ENCODE measurements at places on chromosomes 5 and 9.

DNA sequence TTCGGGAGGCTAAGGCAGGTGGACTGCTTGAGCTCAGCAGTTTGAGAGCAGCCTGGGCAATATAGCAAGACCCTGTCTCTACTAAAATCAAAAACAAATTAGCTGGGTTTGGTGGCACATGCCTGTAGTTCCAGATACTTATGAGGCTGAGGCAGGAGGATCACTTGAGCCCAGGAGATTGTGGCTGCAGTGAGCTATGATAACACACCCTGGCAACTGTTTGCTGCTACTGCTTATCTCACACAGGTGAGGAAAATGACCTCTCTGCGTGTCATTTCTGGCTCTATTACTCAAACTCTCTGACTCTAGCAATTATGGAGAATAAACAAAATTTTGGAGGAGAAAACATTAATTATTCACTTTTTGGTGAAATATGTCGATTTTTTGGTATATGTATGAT, 45.3 kb upstream of the TMC1 start:
- DNase-seq, result no peak

- no peak for DNase-seq
These were observed 215.8 kb downstream of the FRMD3 start for GRCh38 chr9:83322438-83322837.

- no peak for DNase-seq
These were observed 987 bp downstream of the FBXW5 start for GRCh38 chr9:136943291-136944211.

DNA sequence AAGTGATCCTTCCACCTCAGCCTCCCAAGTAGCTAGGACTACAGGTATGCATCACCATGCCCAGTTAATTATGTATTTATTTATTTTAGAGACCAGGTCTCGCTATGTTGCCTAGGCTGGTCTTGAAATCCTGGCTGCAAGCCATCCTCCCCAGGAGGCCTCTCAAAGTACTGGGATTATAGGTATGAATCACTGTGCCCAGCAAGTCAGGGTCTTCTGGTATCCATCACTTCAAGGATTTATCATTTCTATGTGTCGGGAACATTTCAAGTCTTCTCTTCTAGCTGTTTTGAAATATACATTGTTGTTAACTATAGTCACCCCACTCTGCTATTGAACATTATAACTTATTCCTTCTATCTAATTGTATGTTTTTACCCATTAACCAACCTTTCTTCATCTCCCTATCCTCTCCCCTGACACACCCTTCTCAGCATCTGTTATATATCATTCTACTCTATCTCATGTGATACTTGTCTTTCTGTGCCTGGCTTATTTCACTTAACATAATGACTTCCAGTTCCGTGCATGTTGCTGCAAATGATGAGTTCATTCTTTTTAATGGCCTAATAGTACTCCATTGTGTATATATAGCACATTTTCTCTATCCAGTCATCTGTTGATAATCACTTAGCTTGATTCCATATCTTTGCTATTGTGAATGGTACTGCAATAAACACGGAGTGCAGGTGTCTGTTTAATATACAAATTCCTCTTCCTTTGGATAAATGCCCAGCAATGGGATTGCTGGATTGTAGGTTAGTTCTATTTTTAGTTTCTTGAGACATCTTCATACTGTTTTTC, 26.4 kb downstream of the UTP15 start:
- DNase-seq, result no peak

DNA sequence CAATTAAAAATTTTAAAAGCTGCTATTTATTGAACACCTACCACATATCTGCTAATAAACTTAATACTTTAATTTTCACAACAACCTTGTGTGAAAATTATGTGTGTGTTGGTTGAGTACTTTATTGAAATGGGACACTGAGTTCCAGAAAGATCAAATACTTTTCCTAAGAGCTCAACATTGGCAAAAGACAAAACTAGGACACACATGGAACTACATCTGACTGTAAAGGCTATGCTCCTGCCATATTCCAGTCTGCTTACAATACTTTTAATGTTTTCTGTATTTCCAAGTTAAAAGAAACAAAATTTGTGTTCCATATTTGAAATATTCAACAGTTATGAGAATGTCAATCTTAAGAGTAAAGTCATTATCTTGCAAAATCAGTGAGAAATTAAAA, 111.8 kb downstream of the RFX3 start:
- DNase-seq, result no peak

GRCh38 chr5:96297290-96297689, 135.8 kb downstream of the PCSK1 start:
- DNase-seq, result no peak

GRCh38 chr5:141651728-141652105, 499 bp upstream of the FCHSD1 start:
- DNase-seq, result no peak

- DNase-seq, result no peak
These were observed 73.8 kb downstream of the JAKMIP2 start for GRCh38 chr5:147708708-147709107.

- DNase-seq, result no peak
These were observed 182.7 kb downstream of the GNAQ start for GRCh38 chr9:77848897-77849296.

DNA sequence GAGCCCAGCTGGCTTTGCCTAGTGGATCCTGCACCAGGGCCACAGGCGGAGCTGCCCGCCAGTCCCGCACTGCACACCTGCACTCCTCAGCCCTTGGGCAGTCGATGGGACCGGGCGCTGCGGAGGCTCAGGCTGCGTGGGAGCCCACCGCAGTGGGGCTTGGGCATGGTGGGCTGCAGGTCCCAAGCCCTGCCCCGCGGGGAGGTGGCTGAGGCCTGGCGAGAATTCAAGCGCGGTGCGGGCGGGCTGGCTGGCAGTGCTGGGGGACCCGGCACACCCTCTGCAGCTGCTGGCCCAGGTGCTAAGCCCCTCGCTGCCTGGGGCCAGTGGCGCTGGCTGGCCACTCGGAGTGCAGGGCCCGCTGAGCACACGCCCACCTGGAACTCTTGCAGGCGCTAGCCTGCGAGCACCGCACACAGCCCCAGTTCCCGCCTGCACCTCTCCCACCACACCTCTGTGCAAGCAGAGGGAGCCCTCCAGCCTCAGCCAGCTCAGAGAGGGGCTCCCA, 125.7 kb upstream of the OTULINL start:
- no peak for DNase-seq

- no peak for DNase-seq
These were observed 170.4 kb downstream of the FOCAD start for GRCh38 chr9:20854444-20854843.

DNA sequence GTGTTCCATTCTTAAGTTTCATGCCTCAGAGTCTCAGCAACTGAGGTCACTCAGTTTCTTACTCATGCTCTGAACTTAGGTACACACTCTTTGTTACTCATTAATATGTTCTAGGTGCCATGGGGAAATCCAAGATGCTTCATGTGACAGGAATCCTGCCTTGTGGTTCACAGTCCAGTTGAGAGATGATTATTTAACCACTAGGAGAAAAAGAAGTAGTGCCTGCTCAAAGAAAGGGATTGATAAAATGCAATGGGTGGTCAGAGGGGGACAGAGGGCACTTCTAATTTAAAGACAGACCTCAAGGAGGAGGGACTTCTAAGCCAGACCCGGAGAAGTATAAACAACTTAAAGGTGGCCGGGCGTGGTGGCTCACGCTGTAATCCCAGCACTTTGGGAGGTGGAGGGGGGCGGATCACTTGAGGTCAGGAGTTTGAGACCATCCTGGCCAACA, 69.0 kb downstream of the UGCG start:
- DNase-seq, result no peak

GRCh38 chr9:91718071-91718470, 232.0 kb downstream of the ROR2 start:
- no peak for DNase-seq

- no peak for DNase-seq
These were observed 328.2 kb downstream of the BNC2 start for GRCh38 chr9:16542290-16542689.

DNA sequence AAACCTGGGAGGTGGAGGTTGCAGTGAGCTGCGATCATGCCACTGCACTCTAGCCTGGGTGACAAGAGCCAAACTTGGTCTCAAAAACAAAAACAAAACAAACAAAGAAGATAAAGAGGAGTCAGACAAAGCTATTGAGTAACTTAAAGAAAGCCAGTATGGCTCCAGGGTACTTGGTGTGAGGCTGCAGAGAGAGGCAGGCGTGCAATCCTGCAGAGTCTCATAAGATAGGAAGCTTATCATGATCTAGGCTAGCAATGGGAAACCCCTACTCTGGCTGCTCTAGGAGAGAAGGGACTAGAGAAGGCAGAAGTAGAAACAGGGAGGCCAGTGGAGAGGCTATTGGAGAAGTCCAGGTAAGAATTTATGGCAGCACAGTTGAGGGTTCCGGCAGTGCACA, 42.0 kb downstream of the ARRDC3 start:
- no peak for DNase-seq

DNA sequence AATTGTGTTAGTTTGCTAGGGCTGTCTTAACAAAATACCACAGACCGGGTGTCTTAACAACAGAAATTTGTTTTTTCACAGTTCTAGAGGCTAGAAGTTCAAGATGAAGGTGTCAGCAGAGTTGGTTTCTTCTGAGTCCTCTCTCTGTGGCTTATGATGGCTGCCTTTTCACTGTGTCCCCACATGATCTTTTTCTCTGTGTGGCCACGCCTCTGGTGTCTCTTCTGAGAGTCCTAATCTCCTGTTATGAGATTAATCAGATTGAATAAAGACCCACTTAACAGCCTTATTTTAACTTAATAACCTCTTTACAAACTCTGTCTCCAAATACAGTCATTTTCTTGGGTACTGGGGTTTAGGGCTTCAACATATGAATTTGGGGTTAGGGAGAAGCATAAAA, 561.1 kb downstream of the NR2F1-AS1 start:
- DNase-seq, result no peak

GRCh38 chr9:89634995-89635742, 30.4 kb downstream of the GADD45G start:
- DNase-seq, result no peak

DNA sequence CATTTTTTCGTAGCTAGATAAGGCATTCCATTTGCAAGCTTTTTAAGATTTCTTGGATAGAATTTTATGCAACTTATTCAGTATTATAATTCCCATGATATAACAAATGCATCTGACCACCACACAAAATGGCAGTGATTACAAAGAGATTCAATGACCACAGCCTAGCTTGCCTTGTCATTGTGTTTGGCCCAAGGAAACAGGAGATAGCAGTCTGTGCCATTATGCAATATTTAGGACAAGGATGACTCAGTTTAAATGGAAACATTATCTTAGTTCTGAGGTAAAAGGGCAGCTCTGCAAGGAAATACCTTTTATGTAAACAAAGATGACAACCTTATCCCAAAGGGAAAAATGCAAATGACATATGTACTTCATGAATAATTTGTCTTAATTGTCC, 89.8 kb downstream of the NUDT12 start:
- no peak for DNase-seq

DNA sequence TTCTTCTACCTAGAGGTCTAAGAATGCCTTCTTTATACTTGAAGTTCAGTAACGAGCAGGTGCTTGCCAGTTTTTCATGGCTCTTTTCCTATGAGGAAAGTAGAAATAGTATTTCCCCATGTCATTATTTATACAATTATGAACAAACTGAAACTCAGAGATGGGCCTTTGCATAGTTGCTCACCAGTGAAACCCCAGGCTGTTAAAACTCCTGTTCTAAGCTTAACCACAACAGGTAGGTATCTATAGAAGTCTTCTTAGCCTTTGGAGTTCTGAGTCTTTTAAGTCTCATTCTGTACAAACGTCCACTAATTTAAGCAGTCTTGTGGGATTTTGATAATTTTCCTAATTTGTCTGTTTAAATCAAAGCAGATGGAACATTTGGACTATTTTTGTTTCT, 90.1 kb downstream of the STARD4 start:
- DNase-seq, result no peak

DNA sequence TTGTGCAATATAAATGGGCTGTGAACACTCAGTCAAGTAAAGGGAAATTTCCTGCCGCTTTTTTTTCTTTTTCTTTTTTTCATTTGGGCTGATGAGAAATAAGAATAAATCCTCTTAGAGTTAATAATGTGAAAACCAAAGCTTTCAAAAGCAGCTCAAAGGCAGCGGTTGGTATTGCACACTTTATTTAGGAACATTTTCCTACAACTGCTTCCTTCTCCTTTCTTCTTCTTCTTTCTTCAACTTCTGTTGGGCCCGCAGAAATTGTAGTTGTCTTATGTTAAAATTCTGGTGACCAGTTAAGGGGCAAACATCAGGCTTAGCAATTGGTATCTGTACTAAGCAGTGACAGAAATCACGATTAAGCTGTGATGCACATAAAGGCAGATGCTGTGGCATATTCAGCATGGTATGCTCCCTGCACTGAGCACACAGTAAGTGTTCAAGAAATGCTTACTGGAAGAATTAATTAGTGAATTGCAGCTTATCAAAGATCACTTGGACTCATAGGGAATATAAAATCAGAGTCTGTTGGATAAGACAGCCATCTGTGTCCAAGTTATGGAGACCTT, 85.4 kb downstream of the ANKRD55 start:
- DNase-seq, result no peak

GRCh38 chr5:1430121-1430795, 15.0 kb downstream of the SLC6A3 start:
- no peak for DNase-seq

- no peak for DNase-seq
These were observed 239.0 kb downstream of the FSTL4 start for GRCh38 chr5:133373121-133373870.

DNA sequence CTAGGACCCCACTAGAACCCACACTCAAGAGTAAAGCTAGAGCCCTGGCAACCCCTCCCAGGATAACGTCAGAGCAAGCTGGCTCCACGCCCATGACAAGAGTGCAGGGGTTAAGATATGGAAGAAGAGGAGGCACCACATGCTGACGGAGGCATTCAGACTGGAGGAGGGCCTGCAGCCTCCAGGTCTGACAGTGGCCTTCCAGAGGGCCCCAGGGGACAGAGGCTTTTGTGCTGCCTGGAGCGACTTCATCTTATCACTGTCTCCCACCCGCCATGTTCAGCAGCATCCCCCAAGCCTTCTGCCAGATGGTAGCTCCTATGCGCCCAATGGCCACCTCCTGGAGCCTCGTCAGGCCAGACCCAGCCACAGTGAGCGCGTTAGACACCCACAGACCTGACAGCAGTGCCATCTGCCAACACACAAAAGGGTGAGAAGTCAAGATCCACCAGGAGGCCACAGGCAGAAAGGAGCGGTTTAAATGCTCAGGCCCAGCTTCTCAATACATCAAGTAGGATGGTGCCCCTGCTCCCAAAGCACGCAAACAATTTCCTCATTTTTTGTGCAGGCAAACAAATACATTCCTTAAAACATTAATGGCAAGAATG, 65.8 kb downstream of the C5orf15 start:
- DNase-seq, result peak; percentile 32

DNA sequence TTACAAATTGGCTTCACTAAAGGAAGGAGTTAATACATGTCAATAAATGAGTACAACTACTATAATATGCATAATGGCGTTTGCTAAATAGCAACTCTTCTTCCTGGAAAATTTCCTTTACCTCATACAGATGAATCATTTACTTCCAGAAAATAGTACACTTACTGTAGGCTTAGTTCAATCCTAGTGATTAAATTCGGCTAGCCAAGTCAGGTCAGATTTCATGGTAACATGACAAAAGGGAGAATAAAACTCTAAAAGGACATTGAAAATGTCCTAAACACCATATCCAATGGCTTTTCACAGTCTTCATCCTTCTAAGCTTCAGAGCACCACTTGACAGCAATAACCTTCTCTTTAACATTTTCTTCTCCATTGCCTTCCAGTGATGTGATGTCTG, 42.1 kb upstream of the ZFAND5 start:
- DNase-seq, result no peak

- DNase-seq, result no peak
These were observed 104.8 kb downstream of the LPAR1 start for GRCh38 chr9:110933350-110934001.
